Activated CD4-positive, alpha-beta T cell treated with anti-CD3 and anti-CD28 coated beads, Interleukin-2, amount 10 ng/mL, durations not matched to agents 7 days and 5 days (primary cell): ENCODE measurements at places on chromosomes 2 and 18. TPM values are rescaled to one million over a fixed set of nuclear protein-coding genes. Genes with fewer than 3 reads are reported as not detected.

GRCh38 chr2:132544006-132544630, 125.9 kb downstream of the LYPD1 start:
- DNase-seq = no peak

DNA sequence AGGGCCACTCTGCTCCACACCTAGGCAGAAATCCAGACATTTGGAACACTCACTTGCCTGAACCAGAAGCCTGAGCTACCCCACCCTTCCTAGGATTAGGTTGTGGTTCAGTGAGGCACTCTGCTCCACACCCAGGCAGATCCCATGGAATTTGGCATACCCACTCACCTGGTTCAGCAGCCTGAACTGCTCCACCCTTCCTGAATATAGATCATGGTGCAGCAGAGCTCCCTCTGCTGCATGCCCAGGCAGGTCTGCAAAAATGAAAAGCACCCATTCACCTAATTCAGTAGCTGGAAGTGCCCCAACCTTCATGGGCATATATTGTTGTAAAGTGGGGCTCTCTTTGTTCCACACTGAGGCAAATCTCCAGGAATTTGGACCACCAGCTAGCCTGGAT, 185.1 kb upstream of the CNTNAP5 start:
- no peak for DNase-seq

GRCh38 chr2:59674100-59674499, 879.4 kb downstream of the BCL11A start:
- DNase-seq = no peak

DNA sequence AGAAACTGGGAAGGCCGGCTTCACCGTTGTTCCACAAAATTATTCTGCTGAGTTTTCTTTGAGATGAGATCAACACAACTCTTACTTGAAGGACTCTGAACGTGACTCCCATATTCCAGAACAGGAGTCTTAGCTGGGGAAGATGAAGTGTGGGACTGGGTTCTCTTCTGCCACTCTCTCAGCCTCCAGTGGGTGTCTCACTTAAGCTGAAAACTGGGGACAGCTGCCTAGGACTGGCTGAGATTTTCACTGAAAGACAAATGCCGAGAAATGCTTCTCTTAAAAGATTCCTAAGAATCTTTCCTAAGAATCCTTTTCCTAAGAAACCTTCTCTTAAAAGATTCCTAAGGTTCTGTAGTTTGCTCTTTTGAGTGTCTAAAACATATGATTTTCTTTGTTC, 156.6 kb upstream of the LHCGR start:
- DNase-seq = no peak

- DNase-seq = no peak
Measured at GRCh38 chr2:86821306-86821705, 30.6 kb upstream of the CD8A start.

DNA sequence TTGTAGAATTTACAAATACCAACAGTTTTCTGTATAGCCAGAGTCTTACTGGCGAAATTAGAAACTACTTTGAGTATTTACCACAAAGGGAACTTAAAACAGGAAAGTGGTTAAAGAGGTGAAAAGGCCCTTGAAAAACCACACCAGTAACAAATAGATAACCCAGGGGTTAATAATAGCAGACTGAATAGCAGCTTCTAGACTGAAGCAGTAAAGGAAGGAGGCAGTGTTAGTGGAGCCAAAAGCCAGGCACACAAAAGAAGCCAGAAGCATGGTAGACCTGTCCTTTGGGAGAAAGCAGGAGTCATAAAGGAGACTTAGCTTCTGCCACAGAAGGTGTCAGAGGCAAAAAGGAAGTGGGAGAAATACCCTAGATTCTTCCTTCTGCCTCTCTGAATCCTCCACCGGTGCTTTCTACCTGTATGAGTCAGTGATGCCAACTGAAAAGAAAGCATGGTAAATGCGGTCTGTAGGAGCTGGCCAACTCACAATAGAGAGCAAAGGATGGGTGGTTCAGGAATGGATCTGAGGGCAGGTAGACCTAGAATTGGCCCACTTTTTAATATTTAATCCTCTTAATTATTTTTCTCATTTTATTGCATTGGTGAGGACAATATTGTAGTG, 97.3 kb downstream of the ARL6IP6 start:
- no peak for DNase-seq

GRCh38 chr2:46018773-46019591, 278.2 kb upstream of the EPAS1 start:
- DNase-seq = no peak

DNA sequence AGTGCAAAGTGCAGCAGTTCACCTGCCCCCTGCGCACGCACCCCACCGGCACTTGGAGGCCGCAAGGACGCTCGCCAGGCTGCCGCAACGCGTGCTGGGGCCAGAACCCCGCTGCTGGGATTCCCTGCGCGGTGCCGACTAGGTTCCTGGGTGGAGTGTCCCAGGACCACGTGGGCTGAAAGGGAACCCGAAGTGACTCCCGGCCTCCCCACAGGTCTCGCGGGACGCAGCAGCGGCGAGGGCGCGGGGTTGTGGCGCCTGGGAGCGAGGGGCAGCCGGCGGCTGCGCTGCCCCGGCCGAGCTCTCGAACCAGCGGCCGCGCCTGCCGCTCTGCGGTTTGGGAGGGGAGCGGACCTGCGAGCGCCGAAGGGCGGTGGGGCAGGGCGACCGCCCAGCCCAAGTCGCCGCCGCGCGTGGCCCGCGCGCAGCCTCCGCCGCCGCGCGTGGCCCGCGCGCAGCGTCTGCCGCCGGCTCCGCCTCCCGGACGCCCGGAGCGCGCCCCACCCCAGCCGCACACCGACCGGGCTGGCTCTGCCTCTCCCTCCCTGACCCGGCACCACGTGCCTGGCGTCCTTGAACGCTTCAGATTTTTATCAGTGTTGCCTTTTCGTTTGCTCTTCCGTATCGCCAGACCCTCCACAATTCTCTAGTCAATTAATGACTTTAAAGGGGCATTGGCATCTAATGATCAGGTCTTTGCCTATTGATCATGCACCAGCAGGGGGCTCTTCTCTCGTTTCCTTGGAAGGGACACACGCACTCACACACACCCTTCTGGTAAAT, at the start of gene FTCDNL1:
Gene FTCDNL1, minus strand, starts transcription at position 475 of the 783 bp plus-strand sequence. CDS start 2,230 bp downstream, outside the sequence.
- peak; percentile 75 for DNase-seq

- no peak for DNase-seq
Measured at GRCh38 chr18:46632401-46633071, 24.5 kb downstream of the LOXHD1 start.

- DNase-seq = no peak
Measured at GRCh38 chr2:237148624-237149023, 62.9 kb downstream of the COPS8 start.

- no peak for DNase-seq
Measured at GRCh38 chr2:241739651-241740050, 5.2 kb downstream of the D2HGDH start.

FSIP2 gene
- total RNA-seq = 0.17 TPM

CEP76 gene
- 16.2 TPM for total RNA-seq
